ENCODE measurements at places on chromosomes 6 and 20. TPM values are rescaled to one million over a fixed set of nuclear protein-coding genes. Genes with fewer than 3 reads are reported as not detected.

TSPO2 gene
- 2.3 TPM for polyA plus RNA-seq

PGC gene
- polyA plus RNA-seq, result 0.16 TPM

DSTN gene
- 304 TPM for polyA plus RNA-seq

TCF15 gene
- polyA plus RNA-seq, result 0.64 TPM

- DNase-seq, result no peak
Measured at GRCh38 chr6:38348371-38348770, 291.4 kb downstream of the BTBD9 start.

GRCh38 chr6:117733341-117733740, 58.1 kb downstream of the NUS1 start:
- no peak for DNase-seq

DNA sequence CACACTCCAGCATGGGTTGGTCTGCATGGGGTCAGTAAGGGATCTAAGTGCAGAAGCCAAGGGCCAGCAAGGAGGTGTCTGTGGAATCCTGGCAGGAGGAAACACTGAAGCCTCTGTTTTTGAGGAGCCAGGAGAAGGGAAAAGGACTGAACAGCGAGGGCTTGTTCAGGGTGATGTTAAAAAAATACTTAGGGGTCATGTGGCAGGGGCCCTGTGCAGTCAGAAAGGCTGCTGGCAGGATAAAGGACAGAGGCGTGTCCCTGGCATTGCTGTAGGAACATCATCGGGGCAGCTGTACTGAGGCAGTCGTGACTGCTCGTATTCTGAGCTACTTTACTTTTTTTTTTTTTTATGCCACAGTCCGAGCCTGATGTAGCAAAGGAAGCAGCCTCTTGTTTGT, 127.1 kb upstream of the ZFP64 start:
- no peak for DNase-seq

Data from large intestine (tissue), 12 donors.